Stimulated activated CD4-positive, alpha-beta T cell treated with anti-CD3 and anti-CD28 coated beads, Interleukin-12 subunit alpha, Interleukin-12 subunit beta, amount 100 ng/mL, for 24 hours (primary cell): ENCODE measurements at places on chromosomes 6 and 20.

GRCh38 chr20:64146936-64147477 is 17.2 kb upstream of the MYT1 start:
- DNase-seq: no peak

GRCh38 chr6:37650071-37650481 is 47.6 kb downstream of the MDGA1 start:
- no peak for DNase-seq

GRCh38 chr6:97440590-97441176 is 157.7 kb upstream of the MMS22L start:
- no peak for DNase-seq

DNA sequence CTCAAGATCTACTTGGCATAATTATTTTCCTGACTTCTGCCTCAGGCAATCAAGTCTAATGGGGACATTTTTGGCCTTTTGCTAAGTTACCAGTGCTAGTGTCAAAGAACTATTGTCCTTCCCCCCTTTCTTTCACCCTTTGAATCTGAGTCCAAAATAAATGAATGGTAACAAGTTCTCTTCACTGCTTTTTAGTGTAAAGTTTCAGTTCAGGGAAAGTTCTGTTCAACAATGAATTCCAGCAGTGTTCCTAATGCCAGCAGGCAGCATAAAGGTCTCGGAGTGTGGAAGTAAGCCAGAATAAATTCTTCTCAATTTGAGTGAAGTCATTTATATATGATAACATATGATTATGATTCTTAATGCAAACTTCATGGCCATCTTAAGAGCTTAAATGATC is 20.8 kb upstream of the TSPYL1 start:
- DNase-seq: no peak
